ENCODE measurements at places on chromosomes 4 and X.
A peak's percentile ranks its signal among the peaks of the same experiment; 100 is the strongest.

- DNase-seq, result no peak
Measured at GRCh38 chrX:78708816-78709215, 38.7 kb upstream of the LPAR4 start.

GRCh38 chrX:39439906-39440798 lies 638.9 kb downstream of the MID1IP1 start:
- no peak for DNase-seq

- no peak for DNase-seq
Measured at GRCh38 chrX:93420525-93421082, 252.8 kb downstream of the NAP1L3 start.

DNA sequence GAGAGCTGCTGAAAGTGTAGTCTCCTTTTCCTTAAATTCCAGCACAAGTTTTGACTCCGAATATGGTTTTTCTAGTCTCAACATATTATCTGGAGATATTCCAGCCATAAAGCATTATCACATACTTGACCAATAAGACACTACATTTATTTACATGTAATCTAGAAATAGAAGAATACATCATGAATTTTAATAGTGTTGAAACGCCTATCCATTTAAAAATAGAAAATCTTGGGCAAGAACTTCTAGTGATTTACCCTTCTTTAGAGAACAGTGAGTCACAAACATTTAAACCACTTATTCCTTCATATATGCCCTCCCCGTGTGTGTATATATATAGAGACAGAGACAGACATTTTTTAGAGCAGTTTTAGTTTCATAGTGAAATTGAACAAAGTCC lies 161.5 kb downstream of the SOWAHB start:
- DNase-seq, result no peak

DNA sequence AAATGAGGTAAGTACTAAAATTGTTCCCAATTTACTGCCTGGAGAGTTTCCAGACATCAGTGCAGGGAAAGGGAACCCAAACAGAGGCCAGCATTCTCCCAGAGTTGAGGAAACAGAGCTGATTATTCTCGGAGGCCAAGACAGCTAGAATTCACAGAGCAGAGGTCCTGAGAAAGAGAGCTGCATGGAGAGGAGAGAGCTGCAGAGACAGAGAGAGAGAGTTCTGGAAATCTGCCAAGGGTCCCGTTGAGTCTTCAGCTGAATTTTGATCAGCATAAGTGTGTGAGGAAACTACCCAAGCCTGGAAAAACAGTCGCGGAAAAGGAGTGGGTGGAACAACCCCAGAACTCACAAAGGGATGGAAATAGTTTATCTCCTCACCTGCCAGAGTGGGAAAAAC lies 43.8 kb upstream of the GPR173 start:
- DNase-seq, result no peak

DNA sequence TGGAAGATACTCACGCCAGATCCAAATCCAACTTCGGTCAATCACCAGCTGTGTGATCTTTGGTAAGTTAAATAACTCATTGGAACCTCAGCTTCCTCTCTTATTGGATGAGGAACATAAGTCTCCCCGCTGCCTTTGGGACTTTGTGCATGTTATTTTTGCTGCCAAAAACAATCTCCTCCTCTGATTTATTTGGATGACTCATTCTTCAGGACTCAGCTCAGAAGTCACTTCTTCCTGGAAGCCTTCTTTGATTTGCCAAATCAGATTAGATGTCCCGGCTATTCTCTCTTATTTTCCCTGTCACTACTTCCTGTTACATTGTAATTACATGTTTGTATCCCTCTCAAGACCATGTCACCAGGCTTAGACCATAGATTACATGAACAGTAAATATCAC lies 138.0 kb upstream of the BOD1L1 start:
- DNase-seq, result peak; percentile 14

- DNase-seq, result no peak
Measured at GRCh38 chrX:30900227-30900626, 11.2 kb upstream of the TAB3 start.

DNA sequence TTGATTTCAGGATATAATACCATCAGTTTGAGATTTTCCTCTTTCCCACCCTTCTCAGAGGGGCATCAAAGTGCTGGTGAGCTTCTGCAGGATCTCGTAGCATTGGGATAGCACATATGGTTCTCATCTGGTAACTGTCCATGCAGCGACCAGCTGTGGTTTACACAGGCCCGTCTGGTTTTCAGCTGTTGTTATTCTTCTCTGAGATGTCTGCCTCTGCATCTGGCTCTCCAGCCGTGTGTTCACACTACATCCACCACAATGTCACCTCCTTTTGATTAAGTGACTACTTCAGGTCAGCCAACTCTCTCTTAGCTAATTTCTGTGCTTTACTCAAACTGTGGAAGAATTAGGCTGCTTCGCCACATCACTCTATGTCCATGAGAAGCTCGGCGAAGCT lies 676.7 kb upstream of the TENM3 start:
- peak; percentile 80 for DNase-seq

DNA sequence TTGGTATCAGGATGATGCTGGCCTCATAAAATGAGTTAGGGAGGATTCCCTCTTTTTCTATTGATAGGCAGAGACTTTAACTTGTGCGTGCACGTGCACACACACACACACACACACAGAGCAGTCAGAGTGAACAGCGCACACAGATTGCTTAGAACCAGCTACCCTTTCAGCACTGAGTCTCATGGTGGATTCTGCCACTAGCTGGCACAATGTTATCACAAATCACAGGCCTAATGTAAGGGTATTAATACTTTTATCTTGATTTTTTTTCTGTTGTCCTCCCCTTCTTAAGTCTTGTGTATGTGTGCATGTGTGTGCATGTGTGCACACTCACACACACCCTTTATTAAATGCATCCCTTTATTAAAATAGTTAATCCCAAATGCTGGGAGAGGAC lies 53.2 kb downstream of the HADH start:
- no peak for DNase-seq

DNA sequence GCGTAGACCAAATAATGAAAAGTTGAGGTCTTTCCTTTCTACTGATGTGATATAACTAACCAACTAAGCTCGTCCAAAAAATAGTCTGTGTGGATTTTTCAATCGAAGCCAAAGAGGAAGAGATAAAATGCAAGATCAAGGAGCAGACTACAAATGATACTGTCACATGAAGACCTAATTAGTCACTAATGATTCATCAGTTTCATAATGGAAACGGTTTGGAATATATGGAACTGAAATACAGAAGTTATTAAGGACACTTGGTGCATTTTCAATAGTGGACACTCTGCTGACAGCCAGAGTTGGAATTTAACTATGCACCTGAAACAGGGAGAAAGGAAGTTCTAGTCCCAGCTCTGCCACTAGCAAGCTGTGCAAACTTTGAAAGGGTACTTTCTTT lies 119.8 kb downstream of the GUCY2F start:
- no peak for DNase-seq

DNA sequence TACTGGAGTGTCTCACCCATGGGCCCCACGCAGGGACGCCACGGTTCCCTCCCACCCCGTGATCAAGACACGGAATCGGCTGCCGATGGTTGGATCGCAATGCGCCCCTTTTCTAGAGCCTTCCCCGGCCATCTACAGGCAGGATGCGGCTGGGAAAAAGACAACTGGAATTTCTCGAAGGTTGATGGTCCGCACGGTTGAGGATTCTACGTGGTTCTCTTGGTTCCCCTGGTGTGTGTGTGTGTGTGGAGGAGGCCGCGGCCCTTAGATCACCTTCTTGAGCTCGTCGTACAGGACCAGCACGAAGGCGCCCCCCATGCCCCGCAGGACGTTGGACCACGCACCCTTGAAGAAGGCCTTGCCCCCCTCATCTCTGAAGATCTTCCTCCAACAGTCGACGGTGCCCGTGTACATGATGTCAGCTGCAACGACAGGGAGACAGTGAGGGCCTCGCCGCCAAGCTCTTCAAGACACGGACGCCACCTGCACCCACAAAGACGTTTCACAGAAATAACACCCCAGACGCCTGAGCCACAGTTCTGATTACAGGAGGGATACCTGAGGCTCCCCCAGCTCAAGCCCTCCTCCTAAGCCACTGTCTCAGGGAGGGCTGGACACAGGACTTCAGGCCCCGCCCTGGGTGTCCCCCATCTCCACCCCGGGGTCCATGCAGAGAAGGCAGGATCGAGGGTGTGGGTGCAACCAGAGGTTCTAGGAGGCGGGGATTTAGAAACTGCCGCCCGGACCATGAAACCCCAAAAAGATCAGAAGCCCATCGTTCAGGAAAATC lies 5.4 kb downstream of the SLC25A6 start:
- no peak for DNase-seq

GRCh38 chrX:106999002-106999975 lies 723 bp downstream of the MORC4 start:
- peak; percentile 59 for DNase-seq

DNA sequence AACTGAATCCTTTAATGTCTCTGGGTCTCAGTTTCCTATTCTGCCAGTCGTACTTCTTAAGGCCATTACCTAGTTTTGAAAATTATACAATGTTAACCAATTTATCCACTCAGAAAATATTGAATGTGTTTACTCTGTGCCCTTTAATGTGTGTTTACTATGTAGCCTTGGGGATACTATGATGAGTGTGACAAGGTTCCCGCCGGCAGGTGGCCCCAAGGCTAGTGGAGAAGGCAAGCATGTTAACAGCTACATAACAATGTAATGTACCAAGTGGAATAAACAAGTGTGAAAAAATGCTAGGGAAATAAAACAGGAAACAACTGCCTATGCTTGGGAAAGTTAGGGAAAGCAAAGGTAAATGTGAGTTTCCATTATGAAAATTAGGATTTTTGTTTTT lies 187.3 kb upstream of the MBNL3 start:
- DNase-seq, result no peak

DNA sequence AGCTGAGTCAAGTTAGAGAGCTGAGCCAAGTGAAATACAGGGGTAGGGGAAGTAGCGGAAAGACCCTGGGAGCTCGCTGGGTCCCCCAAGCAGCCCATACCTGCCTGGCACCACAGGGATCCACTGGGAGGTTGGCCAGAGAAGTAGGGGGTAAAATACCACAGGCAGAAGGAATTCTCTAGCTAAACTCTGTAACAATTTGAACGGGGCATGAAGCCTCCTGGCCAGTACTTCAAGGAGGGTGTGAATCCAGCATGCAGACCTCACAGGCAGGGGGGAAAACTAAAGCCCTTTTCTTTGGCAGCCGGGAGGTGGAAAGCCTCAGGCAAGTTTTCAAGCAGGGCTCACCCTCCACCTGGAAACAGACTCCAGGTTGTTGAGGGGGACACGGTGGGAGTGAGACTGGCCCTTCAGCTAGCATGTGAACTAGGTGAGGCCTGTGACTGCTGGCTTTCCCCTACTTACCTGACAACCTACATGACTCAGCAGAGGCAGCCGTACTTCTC lies 3.7 kb upstream of the UGT2A1 start:
- DNase-seq, result no peak

GRCh38 chr4:184596617-184597185 lies 52.5 kb downstream of the CASP3 start:
- no peak for DNase-seq

DNA sequence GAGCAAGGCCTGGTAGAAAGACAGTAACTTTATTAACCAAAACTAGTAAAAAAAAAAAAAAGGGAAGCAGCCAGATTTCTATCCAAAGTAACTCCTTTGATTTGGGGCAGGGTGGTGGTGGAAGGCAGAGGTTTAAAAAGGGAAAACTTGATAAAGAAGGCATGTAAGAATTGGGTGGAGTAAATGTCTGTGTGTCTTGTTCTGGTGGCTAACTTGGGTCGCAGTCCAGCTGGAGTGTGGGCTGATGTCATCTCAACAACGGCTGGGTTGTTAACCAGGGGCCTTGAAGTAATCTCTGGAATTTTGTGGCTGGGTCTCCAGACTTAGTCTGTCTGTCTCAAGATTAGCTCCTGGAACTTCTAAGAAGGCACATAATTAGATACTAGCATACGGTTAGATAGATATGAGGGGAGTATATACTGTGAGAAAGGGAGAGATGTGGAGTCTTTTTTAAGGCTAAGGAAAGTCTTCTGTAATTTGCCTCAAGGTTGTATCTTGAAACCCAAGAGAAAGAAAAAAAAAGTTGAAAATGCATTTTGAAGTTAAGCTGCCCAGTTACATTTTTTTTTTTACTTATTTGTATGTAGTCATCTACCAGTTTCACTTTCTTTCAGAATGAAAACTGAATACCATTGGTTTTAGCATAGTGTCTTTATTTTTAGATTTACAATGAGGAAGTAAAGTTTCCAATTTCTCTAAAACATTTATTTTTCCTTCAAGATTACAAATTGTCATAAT lies 48.3 kb downstream of the MTHFD2L start:
- peak; percentile 76 for DNase-seq

- peak; percentile 80 for DNase-seq
Measured at GRCh38 chr4:150140774-150141400, 62.6 kb downstream of the DCLK2 start.

DNA sequence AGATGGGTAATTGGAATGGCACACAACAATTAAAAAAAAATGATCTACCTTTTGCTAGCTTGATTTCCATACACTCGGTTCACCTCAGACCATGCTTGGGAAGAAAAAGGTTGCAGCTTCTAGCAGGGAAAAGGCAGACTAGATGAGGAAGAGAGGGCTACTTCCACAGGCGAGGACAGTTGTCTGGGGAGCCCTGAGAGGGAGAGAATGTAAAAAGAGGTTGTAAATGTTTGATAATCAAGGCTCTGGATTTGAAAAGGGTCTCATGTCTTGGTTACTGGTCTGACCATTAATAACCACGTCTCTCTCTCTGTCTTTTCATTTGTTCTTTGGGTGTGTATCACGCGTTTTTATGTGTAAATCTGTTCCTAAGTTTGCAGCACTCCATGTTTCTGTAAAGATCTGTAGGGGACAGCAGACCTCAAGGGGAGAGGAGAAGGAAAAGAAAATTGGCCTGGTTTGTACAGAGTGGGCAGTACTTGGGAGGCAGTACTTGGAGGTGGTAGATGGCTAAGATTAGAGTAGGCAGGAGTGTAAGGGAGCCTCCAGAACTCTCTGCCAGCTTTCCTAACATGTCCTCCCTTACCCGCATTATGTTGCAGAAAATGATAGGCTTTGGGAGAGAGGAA lies 750 bp downstream of the ARMCX5 start:
- peak; percentile 39 for DNase-seq

- no peak for DNase-seq
Measured at GRCh38 chrX:94576367-94577004, 902.5 kb downstream of the FAM133A start.

- DNase-seq, result no peak
Measured at GRCh38 chr4:1517592-1518411, 111.6 kb upstream of the NKX1-1 start.

DNA sequence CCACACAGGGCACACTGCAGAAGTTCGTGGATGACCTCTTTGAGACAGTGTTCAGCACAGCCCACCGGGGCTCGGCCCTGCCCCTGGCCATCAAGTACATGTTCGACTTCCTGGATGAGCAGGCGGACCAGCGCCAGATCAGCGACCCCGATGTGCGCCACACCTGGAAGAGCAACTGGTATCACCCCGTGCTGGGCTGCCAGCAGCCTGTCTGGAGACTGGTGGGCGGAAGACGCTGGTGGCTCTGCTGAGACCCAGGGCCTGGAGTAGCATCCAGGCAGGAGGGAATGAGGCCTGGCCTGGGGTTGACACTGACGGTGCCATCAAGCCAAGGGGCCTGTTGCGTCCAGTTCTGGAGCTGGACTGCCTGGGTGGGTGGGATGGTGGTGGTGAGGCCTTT lies 8.6 kb downstream of the LAGE3 start:
- DNase-seq, result no peak
